Type B pancreatic cell (in vitro differentiated cells): ENCODE measurements at places on chromosomes 5 and 9. TPM values are rescaled to one million over a fixed set of nuclear protein-coding genes. Genes with fewer than 3 reads are reported as not detected.

Gene CERT1
- total RNA-seq: 55.6 and 66.0 TPM in 2 replicates

Gene IFNA2
- not detected in 2 replicates for total RNA-seq

Gene PDE8B
- total RNA-seq: 16.7 and 69.8 TPM in 2 replicates

Gene AGGF1
- 25.1 and 25.4 TPM in 2 replicates for total RNA-seq

Gene SLC26A2
- total RNA-seq: 7.8 and 17.4 TPM in 2 replicates

Gene GRIA1
- 0.86 and 18.0 TPM in 2 replicates for total RNA-seq

Gene C9orf50
- total RNA-seq: not detected in 2 replicates

Gene SHISAL2B
- 0.63 TPM in 1 of 2 replicates, not detected in the other for total RNA-seq

Gene COL23A1
- 1.5 and 15.5 TPM in 2 replicates for total RNA-seq

Gene COL5A1
- 16.1 and 112 TPM in 2 replicates for total RNA-seq

Gene UBTD2
- total RNA-seq: 32.8 and 47.2 TPM in 2 replicates

Gene CCIN
- not detected in 2 replicates for total RNA-seq

Gene DBH
- 0.10 and 0.12 TPM in 2 replicates for total RNA-seq

Gene MYOZ3
- 0.17 and 6.1 TPM in 2 replicates for total RNA-seq

Gene KLF4
- total RNA-seq: 49.5 and 136 TPM in 2 replicates

Gene LRRC70
- 1.1 and 1.3 TPM in 2 replicates for total RNA-seq

Gene GHR
- 2.6 and 6.5 TPM in 2 replicates for total RNA-seq

Gene GFI1B
- 0.45 TPM in 1 of 2 replicates, not detected in the other for total RNA-seq

Gene EIF4E1B
- not detected in 2 replicates for total RNA-seq

Gene CCNI2
- 0.76 and 1.4 TPM in 2 replicates for total RNA-seq

Gene CENPH
- total RNA-seq: 10.2 and 27.0 TPM in 2 replicates

Gene ZNF879
- 4.8 and 7.2 TPM in 2 replicates for total RNA-seq

Gene PCDHB13
- 2.3 and 4.7 TPM in 2 replicates for total RNA-seq

Gene LCN15
- total RNA-seq: 0.77 and 0.93 TPM in 2 replicates

Gene RFESD
- total RNA-seq: 1.6 and 2.5 TPM in 2 replicates

Gene POU4F3
- total RNA-seq: 0.19 TPM in 1 of 2 replicates, not detected in the other

Gene GRXCR2
- 0.24 TPM in 1 of 2 replicates, not detected in the other for total RNA-seq

Gene EFCAB9
- total RNA-seq: not detected in 2 replicates

Gene CCDC183
- total RNA-seq: 2.9 and 6.1 TPM in 2 replicates

Gene HK3
- total RNA-seq: 0.77 TPM in 1 of 2 replicates, not detected in the other

Gene PCDHB7
- total RNA-seq: 0.29 and 0.63 TPM in 2 replicates

Gene CNOT6
- total RNA-seq: 49.1 and 55.7 TPM in 2 replicates

Gene PCDHA6
- total RNA-seq: 9.3 and 9.6 TPM in 2 replicates

Gene HTR1A
- 0.90 and 1.1 TPM in 2 replicates for total RNA-seq

Gene HAND1
- total RNA-seq: 2.4 and 17.9 TPM in 2 replicates

Gene COL27A1
- total RNA-seq: 29.5 and 65.1 TPM in 2 replicates

Gene IQGAP2
- total RNA-seq: 20.2 and 24.7 TPM in 2 replicates

Gene IFNK
- total RNA-seq: not detected in 2 replicates

Gene WDR38
- total RNA-seq: 0.75 TPM in 1 of 2 replicates, not detected in the other

Gene TNFSF8
- 0.19 and 0.43 TPM in 2 replicates for total RNA-seq

Gene IL5
- total RNA-seq: not detected in 2 replicates

Gene ANXA6
- total RNA-seq: 42.8 and 200 TPM in 2 replicates

Gene PPP3R2
- total RNA-seq: 0.07 and 0.22 TPM in 2 replicates

Gene KIAA0825
- total RNA-seq: 3.1 and 4.2 TPM in 2 replicates

Gene SAXO1
- 0.48 TPM in 1 of 2 replicates, not detected in the other for total RNA-seq

Gene SPACA9
- total RNA-seq: 5.2 and 8.3 TPM in 2 replicates

Gene DPYSL3
- 11.9 and 36.0 TPM in 2 replicates for total RNA-seq

Gene C9
- not detected in 2 replicates for total RNA-seq
